ENCODE measurements at places on chromosomes 7 and 10.

DNA sequence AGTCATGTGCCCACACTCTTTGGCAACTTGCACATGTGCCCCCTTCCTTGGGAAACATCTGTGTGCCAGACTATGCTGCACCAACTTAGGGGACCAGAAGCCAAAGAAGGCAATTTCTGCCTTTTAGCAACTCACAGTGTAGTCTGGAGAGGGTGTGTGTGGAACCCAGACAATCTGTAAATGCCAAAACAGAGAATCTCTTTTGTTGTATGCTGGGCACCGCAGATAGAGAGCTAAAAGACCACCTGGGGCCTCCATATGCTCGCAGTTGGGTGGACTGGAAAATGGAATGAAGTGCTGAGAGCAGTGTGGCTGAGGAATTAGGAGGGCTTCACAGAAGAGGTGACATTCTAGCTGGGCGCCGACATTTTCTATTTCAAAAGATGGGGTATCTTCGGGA lies 26.4 kb downstream of the UBTD1 start:
- no peak overlapping the region for H3K27ac ChIP-seq
- DNase-seq, result no peak
- H3K27me3 ChIP-seq, result no peaks in the 10 kb centered on the region

- peaks cover 22% of the 10 kb centered on the region for H3K4me1 ChIP-seq
- H3K27me3 ChIP-seq, result peaks cover 59% of the 10 kb centered on the region
- peak; percentile 25 for DNase-seq
- H3K4me3 ChIP-seq, result peak within 1 kb of the TSS; percentile 81
These were observed at the start of gene MAGI2 for GRCh38 chr7:79453558-79454360. TSS of gene MAGI2 (minus strand) at chr7:79453667. CDS start at chr7:79453320, 347 bp downstream.

GRCh38 chr7:143504937-143505297 lies 27.2 kb downstream of the TAS2R41 start:
- no peaks in the 10 kb centered on the region for H3K27me3 ChIP-seq
- no peak for DNase-seq
- H3K4me1 ChIP-seq, result peaks cover 4% of the 10 kb centered on the region
- peaks cover 5% of the 10 kb centered on the region for H3K36me3 ChIP-seq
- H3K27ac ChIP-seq, result no peak overlapping the region
- no peak overlapping the region for H3K4me3 ChIP-seq

DNA sequence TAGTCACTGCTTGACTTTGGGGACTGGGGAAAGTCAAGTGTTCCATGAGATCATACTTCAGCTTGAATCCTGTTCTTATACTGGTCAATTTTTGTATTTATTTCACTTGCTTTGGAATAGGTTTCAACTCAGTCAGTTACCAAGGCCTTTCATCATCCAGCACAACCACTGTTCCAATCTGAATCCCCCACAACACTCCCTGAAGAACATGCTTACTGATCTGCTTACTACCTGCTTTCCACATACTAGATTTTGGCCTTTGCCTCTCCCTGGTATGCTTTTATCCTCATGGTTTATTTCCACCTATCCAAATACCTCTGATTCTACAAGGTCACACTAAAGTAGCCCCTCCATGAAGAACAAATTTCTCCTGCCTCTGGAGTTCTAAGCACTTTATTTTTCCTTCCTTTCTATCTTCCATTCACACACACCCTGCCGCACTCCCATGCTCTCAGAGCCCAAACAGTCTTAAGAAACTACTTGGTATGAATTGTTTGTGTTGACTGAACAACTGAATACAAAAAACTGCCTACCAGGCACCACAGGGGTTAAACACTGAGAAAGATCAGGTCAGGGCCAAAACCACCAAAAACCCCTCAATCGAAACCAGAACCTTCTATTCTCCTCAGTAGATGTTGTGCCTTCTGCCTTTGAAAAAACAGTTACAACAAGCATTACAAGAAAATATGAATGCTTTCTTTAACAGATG lies 178.1 kb downstream of the AVL9 start:
- DNase-seq, result no peak
- H3K27me3 ChIP-seq, result peaks cover 3% of the 10 kb centered on the region
- no peaks in the 10 kb centered on the region for H3K4me1 ChIP-seq
- no peak overlapping the region for H3K4me3 ChIP-seq

DNA sequence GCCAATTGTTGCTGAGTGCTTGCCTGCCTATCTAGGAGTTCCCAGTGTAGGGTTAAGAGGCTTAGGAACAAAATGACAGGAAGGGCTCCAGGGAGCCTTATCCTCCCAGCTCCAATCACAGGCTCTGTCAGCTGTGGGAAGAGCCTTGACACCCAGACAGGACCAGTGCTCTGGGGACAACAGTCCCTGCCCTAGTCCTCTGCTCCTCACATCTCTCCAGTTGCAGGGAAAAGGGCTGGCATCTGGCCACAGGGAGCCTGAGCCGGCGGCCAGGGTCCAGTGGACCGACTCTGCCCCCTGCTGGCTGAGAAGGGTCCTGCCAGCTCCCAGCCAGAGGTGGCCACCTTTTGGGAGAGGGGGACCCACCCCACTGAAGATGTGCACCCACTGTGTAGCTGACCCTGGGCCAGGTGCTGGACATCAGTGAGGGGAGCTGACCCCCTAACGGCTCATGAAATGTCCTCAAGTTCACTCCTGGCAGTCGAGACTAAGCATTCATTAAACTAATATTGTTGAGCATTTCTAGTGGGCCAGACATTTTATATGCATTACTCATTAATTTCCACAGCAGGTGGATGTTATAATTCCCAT lies 17.6 kb downstream of the DNAJB12 start:
- peak; percentile 66 for DNase-seq
- H3K27me3 ChIP-seq, result no peaks in the 10 kb centered on the region
- H3K4me3 ChIP-seq, result no peak overlapping the region
- no peak overlapping the region for H3K27ac ChIP-seq

- no peak for DNase-seq
- no peak overlapping the region for H3K4me3 ChIP-seq
- no peaks in the 10 kb centered on the region for H3K36me3 ChIP-seq
- H3K4me1 ChIP-seq, result peaks cover 41% of the 10 kb centered on the region
- no peaks in the 10 kb centered on the region for H3K27me3 ChIP-seq
These were observed 12.1 kb downstream of the HKDC1 start for GRCh38 chr10:69232252-69232651.

DNA sequence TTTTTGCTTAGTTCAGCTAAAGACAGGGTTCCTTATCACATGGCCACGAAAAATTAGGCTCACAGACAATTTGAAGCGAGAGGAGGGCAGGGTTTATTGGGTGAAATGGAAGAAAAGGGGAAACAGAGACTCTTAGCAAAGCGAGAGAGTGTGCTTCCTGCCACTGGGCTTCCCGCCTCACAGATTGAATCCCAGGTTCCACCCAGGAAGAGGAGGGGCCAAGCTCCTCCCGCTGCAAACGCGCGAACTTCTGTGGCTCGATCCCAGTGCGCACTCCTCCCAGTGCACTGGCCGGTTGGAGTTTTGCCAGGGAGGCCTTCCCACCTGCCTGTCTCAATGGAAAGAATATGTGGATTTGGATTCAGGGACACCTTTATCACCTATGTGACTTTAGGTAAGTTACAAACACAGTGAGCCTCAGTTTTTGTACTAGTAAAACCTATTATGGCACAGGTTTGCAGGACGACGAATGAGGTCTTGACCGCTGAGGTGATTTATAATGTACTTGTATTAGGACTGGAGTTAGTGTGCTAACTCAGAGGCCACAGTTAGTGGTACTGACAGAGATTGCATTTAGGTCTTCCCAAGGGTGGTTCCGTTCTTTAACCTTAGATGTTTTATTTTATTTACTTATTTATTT lies 48.5 kb upstream of the SP8 start:
- no peaks in the 10 kb centered on the region for H3K4me1 ChIP-seq
- H3K36me3 ChIP-seq, result no peaks in the 10 kb centered on the region
- H3K4me3 ChIP-seq, result no peak overlapping the region
- no peak overlapping the region for H3K27ac ChIP-seq

DNA sequence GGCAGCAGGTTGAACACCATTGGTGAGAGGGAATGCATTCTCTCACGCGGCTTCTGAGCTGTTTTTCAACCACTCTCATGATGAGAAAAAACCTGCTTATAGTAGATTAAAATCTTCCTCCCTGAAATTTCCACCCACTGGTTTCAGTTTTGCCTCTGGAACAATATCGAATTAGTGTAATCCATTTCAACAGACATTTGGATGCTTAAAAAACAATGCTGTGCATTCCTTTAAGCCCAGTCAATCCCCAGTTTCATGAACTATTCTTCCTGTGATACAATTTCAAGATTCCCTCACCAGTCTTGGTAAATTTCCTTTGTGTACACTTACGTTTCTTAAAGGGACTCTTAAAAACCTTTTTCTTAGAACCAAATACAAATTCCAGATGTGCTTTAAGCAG lies 89.6 kb downstream of the ITIH5 start:
- H3K4me3 ChIP-seq, result no peak overlapping the region
- H3K27ac ChIP-seq, result no peak overlapping the region
- no peaks in the 10 kb centered on the region for H3K27me3 ChIP-seq
- DNase-seq, result no peak
- no peaks in the 10 kb centered on the region for H3K4me1 ChIP-seq

GRCh38 chr10:86187499-86188239 lies 178.9 kb downstream of the GRID1 start:
- H3K4me3 ChIP-seq, result no peak overlapping the region
- H3K4me1 ChIP-seq, result no peaks in the 10 kb centered on the region
- no peaks in the 10 kb centered on the region for H3K36me3 ChIP-seq
- DNase-seq, result no peak
- H3K27me3 ChIP-seq, result peaks cover 11% of the 10 kb centered on the region
- no peak overlapping the region for H3K27ac ChIP-seq

GRCh38 chr7:95798401-95798930 lies 26.1 kb downstream of the DYNC1I1 start:
- no peaks in the 10 kb centered on the region for H3K36me3 ChIP-seq
- H3K27me3 ChIP-seq, result peaks cover 3% of the 10 kb centered on the region
- no peak overlapping the region for H3K27ac ChIP-seq
- no peak overlapping the region for H3K4me3 ChIP-seq
- DNase-seq, result no peak

GRCh38 chr7:2779051-2779450 lies 65.1 kb downstream of the GNA12 start:
- H3K27ac ChIP-seq, result no peak overlapping the region
- H3K36me3 ChIP-seq, result peaks cover 9% of the 10 kb centered on the region
- no peak overlapping the region for H3K4me3 ChIP-seq
- peaks cover 17% of the 10 kb centered on the region for H3K4me1 ChIP-seq

- no peak for DNase-seq
- no peak overlapping the region for H3K27ac ChIP-seq
- H3K27me3 ChIP-seq, result no peaks in the 10 kb centered on the region
These were observed 270.8 kb downstream of the BBS9 start for GRCh38 chr7:33400214-33400538.

- no peaks in the 10 kb centered on the region for H3K4me1 ChIP-seq
- H3K36me3 ChIP-seq, result no peaks in the 10 kb centered on the region
- no peak for DNase-seq
- no peak overlapping the region for H3K4me3 ChIP-seq
- no peaks in the 10 kb centered on the region for H3K27me3 ChIP-seq
These were observed 24.8 kb upstream of the UNC5B start for GRCh38 chr10:71187600-71187999.

DNA sequence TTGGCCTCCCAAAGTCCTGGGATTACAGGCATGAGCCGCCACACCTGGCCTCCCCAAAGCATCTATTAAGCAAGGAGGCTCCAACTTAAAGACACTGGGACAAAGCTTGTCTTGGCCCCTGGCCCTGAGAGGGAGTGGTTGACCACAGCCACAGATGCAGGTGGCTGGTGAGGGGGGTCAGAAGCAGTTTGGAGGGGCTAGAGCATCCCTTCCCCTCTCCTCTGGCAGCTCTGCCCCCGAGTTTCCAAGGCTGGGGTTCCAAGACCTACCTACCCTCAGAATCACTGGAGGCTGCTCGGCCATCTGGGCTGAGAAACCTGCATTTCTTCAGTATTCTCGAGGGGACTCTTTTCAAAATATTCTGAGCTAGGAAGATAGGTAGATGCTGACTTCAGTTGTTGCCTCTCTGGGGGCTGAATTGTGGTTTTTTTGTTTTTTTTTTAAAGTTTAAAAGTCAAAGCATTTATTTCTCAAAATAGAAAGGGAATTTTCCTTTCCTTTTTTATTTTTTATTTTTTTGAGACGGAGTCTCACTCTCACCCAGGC lies 32.6 kb downstream of the DDIT4 start:
- no peak for DNase-seq
- peaks cover 2% of the 10 kb centered on the region for H3K36me3 ChIP-seq
- H3K4me3 ChIP-seq, result peak overlapping the region; percentile 22
- peak overlapping the region; percentile 85 for H3K27ac ChIP-seq

DNA sequence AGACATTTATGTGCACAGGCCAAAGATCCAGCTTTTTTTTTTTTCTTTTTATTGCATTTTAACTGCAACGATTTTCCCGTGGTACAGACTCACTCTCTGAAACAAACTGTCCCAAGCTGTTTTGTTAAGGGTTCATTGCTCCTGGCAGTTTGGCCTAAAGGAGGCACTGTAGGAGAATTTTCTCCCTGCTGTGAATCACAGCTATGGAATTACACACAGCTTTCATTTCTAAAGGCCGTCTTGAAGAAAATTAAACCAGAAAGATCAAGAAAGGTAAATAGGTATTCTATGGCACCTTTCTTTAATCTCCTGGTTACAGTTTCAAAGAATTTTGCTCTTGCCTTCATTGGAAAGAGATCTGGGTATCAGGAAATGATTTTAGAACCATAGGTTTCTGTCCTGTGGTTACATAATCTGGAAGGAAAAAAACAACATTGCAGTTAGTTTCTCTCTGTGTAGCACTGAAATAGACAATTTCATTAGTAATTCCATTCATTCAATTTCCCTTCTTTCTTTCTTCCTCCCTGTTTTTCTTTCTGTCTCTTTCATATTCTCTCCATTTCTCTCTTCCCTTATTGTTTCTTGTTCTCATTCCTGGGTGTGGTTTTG lies 51.2 kb downstream of the PDK4 start:
- DNase-seq, result no peak
- no peak overlapping the region for H3K4me3 ChIP-seq
- no peak overlapping the region for H3K27ac ChIP-seq
- H3K36me3 ChIP-seq, result no peaks in the 10 kb centered on the region

DNA sequence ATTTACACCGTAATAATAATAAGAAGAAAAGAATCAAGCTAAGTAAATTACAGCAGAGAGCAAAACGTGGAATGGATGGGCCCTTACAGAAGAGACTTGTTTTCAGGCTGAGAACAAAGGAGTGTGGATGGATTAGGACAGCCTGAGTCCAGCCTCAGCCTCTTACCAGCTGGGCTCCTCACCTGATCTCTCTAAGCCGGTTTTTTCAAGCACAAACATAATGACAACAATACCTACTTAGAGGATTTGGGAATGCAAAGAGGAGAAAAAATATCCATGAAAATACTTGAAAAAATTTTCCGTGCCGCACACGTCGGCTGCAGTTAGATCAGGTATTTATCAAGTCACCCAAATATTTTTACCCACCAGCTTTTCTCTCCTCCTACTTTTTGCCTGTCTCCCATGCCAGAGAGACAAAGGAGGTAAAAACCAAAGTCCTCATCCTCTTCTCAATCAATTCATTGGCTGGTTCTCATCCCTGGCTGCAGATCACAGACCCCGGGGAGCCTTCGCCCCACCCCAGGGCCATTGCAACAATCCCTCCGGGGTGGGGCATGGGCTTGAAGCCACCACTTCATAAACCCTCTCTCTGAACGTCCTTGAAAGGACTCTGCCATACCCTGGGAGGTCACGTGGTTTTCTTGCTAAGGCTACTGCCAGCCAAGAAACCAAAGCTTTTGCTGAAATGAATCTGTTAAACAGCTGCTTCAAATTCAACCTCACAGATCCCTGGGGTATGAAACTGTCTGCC lies 29.7 kb upstream of the GTF2I start:
- H3K4me1 ChIP-seq, result peaks cover 3% of the 10 kb centered on the region
- no peak overlapping the region for H3K27ac ChIP-seq
- H3K27me3 ChIP-seq, result no peaks in the 10 kb centered on the region
- DNase-seq, result no peak
- no peak overlapping the region for H3K4me3 ChIP-seq
